ENCODE measurements at places on chromosomes 1 and 21.
A peak's percentile ranks its signal among the peaks of the same experiment; 100 is the strongest.

- DNase-seq = peak; percentile 87
Measured at GRCh38 chr1:97143236-97143882, 421.8 kb downstream of the PTBP2 start.

DNA sequence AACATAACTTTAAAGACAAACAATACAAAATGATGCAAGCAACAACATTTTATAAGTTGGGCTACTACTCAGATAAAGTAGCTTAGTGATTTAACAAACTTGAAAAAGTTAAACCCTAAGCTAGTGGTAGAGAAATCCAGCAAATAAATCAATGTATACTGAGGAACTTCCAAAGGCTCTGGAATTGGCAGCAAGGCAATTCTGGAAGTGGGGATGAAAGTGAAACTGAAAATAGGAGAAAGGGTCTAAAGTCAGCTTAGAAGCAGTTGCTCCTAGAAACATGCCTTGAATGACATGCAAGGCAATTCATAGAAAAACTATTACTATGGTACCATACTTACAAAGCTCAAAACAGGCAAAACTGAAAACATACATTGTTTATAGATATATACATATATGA is 90.0 kb upstream of the CAMK1G start:
- DNase-seq = peak; percentile 25

DNA sequence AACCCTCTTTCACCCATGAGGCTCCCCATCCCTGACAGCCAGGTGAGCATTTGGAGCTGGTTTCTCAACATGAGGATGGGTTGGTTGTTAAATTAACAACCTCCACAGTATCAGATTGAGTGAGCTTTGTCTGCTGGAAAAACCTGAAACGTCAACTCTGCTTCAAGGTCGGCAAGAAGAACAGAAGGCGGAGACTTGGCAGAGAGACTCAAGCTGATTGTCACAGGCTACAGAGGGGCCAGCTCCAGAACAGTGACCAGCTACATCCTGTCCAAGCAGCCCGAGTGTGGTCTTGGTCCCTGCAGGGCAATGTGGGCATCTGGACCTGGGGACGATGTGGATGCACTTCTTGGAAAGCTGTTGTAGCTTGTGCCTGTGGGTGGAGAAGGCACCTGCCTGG is 36.6 kb upstream of the TMEM51 start:
- DNase-seq = no peak

DNA sequence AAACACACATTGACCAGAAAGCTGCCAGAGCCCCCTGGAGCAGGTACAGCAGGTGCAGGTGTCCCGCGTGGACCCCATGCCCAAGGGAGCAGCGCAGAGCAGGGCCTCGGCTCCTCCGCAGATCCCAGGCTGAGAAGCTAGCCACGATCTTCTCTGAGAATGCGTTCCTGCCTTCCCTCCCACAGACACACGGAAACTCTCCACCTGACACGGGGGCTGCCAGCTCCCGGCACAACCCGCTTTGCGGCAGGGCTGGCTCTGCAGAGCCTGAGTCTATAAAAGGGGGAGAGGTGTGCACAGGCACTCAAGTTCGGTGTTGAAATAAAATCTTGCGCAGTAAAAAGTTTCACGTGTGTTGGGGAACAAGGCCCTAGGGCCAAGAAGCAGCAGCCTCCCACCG is 9.6 kb downstream of the MEGF6 start:
- DNase-seq = no peak

GRCh38 chr1:239778208-239778813 is 313.4 kb upstream of the FMN2 start:
- DNase-seq = no peak

All from renal cortical epithelial cell (primary cell).